ENCODE measurements at places on chromosomes 5 and 9.

- no peak for DNase-seq
These were observed 34.9 kb upstream of the B4GALT1 start for GRCh38 chr9:33202018-33202417.

GRCh38 chr5:101678481-101679193, 617.4 kb downstream of the SLCO4C1 start:
- DNase-seq: no peak

DNA sequence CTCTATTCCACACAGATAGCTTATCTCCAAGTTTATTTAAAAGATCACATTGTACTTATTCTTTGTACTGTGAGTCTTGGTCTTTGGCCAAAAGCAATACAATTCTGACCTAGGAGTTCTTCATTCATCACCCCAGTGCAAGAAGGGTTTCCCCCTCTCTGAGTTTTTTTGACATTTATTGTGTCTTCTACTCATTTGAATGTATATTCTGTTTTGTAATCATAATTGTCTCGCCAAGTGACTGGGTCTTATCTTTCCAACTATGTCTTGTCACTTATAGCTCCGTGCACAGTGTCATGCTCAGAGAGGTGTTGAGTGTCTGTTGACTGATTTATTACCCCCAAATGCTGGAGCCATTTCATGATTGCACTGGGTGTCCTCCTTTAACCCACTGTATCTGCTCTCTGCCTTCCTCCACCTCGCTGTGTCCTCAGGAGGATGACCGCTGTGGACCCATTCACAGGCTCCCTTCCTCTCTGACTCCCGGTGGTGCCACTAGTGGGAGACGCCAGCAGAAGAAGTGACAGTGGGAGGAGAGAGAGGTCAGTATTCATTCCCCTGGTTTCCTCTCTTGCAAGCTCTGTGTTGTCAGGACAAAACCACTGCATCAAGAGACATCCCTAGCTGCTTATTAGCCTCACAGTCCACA, 11.2 kb upstream of the TRIO start:
- no peak for DNase-seq

DNA sequence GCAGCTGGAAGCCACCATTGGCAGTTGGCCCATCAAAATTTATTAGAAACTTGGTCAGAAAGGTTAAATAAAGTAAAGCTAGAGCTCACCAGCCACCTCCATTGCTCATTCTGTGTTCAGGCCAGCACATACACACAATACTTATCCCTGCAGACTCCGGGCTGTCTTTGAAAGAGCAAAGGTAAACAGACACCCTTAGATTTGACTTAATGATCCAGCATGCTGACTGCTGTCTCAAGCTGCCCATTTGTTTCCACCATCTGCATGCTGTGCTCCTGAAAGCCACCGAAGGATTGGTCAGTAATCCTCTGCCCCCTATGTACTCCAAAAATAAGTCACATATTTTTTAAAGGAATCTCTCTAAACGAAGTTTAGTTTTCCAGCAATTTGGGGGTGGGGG, 1059.8 kb upstream of the DMAC1 start:
- DNase-seq: no peak

DNA sequence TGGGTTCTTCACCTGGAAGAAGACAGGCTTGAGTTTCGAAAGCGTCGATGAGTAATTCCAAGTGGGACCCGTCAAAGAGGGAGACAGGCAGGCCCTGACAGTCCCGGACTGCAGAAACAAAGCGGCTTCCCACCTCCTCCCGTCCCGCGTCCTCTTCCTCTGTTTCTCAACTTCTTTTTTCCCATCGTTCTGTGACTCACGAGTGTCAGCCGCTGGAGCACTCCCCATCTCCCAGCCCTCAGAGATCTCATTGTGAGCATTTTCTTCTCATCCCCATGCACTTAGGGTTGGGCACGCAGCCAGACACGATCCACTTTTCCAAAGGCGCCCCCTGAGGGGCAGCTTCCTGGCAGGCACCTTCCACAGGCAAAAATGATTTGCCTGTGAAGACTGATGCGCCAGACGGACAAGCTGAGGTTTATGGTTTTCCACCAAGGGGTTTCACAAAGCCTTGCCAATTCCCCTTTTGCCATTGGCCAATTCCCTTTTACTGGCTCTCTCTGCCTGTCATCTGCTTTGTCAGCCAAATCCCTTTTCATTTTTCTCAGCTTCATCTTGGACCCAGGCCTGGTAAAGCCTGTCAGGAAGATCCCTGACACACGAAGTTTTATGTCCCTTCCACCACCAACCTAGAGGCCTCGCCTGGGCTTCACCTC, 86.5 kb upstream of the ANKRD55 start:
- DNase-seq: no peak

- no peak for DNase-seq
These were observed 36.9 kb upstream of the PLEKHG4B start for GRCh38 chr5:54876-55569.

- DNase-seq: no peak
These were observed 7.5 kb upstream of the TOR2A start for GRCh38 chr9:127742435-127743088.

GRCh38 chr5:66222455-66222854, 78.4 kb downstream of the SREK1 start:
- DNase-seq: no peak

DNA sequence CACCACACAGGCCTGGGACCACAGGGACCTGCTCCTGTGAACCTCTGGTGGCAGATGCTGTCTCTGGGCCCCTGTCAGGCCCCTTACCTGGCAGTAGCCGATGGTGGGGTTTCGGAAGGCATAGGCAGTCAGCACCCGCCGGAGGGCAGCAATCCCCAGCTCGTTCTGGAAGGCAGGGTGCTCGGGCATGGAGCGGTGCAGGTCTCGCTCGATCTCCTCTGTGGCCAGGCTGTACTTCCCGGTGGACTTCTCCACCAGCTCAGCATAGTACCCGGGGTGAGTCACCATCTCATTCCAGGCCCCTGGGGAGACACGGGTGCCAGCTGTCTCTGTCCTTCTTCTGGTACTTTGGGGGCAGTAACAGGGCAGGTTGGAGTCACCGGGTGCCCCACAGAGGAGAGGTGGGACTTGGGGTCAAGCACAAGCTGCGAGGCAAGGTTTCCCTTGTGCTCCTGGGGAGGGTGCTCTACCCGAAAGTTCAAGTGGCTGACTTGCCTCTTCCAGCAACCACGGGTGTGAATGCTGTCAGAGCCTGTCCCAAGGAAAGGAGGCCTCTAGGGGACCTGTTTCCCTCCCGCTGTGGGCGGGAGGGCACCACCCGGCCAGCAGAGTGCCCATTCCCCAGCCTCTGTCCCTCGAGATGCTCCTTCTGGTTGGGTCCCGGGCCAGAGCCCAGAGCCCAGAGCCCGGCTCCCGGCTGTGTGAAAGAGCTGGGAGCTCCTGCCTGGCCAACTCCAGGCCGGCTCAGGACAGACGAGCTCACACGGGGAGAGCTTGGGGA, 19.8 kb upstream of the MRNIP start:
- DNase-seq: no peak

- no peak for DNase-seq
These were observed 202.2 kb upstream of the RPS23 start for GRCh38 chr5:82480331-82480730.

GRCh38 chr9:134965851-134966250, 48.1 kb upstream of the FCN1 start:
- no peak for DNase-seq

DNA sequence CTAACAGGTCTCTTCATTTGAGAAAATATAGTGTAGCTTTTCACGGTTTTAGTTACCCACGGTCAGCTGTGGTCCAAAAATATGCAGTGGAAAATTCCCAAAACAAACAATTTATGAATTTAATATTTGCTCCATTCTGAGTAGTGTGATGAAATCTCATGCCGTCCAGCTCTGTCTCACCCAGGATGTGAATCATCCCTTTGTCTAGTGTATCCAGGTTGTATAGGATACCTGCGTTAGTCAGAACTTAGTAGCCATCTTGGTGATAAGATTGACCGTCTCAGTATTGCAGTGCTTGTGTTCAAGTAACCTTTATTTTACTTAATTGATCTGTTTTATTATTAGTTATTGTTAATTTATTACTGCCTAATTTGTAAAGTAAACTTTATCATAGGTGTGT, 41.1 kb downstream of the NDUFS4 start:
- DNase-seq: no peak

GRCh38 chr5:125298746-125299379, 552.4 kb upstream of the ZNF608 start:
- DNase-seq: no peak

GRCh38 chr5:158802941-158803341, 296.8 kb downstream of the EBF1 start:
- DNase-seq: no peak

All from stimulated activated CD8-positive, alpha-beta memory T cell treated with anti-CD3 and anti-CD28 coated beads, Interleukin-7, amount 100 ng/mL, for 1 hour (primary cell).